Ascending aorta (tissue), 2 donors: ENCODE measurements at places on chromosomes 5 and 9.

DNA sequence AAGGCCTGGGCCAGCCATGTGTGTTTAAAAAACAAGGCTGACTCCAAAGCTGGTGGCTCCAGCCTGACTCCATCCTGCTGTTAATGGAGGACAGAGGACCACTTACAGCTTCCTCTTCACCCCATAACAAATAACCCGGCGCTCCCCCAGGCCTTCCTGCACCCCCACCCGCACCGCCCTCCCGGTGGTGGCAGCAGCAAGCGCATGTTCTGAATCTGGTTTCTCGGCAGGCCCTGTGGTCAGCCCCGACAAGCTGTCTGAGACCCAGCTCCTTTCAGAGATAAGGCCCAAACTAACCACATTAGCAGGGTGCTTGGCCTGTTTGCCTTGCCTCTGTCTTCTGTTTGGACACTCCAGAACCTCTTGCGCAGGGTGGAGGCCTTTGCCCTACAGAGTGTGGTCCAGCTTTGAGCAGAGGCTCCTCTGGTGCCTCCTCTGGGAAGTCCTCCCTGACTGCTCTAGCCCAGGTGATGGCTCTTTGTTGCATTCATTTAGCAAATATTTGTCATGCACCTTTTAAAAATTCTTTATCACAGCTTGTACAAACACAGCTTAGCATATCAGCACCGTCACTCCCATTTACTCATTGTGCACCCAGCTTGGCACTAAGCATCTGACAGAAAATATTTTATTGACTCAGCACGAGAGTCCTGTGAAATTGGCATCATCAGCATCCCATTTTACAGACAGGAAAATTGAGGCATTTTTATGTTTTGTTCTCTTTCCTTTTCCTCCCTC lies 78.4 kb downstream of the NDFIP1 start:
- no peak for DNase-seq

DNA sequence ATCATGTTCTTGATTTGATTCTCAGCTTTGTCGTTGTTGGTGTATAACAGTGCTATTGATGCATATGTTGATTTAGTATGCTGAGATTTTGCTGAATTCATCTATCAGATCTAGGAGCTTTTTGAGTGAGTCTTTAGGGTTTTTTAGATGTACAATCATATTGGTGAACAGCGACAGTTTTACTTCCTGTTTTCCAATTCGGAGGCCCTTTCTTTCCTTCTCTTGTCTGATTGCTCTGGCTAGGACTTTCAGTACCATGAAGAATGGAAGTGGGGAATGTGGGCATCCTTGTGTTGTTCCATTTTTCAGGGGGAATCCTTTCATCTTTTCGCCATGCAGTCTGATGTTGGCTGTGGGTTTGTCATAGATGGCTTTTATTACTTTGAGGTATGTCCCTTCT lies 100.4 kb downstream of the SGCD start:
- no peak for DNase-seq

- no peak for DNase-seq
Measured at GRCh38 chr5:153135411-153135810, 355.1 kb upstream of the GRIA1 start.

- DNase-seq: no peak
Measured at GRCh38 chr9:20990867-20991266, 40.6 kb downstream of the HACD4 start.

- DNase-seq: no peak
Measured at GRCh38 chr9:125472926-125473701, 211.5 kb downstream of the GAPVD1 start.
